Activated CD4-positive, CD25-positive, alpha-beta regulatory T cell treated with anti-CD3 and anti-CD28 coated beads, Interleukin-2, amount 50 U/mL, for 24 hours (primary cell): ENCODE measurements at places on chromosomes 7 and 10.

DNA sequence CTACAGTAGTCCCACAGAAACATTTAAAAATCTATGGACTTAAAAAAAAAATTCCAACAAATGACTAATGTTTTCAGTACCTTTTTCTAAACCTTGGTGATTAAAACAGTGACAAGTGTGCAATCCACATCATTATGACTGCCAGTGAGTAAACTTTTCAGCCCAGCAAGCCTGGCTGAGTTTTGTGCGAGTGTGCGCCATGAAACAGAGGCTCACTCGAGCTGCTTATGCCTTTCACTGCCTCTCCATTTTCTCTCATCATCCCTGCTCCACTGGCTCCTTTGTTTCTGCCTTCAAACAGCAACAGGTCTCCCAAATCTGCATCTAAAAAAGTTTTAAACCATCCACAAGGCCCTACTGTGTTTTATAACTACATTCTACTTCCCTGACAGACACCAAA is 105.8 kb downstream of the USP6NL start:
- no peak for ATAC-seq

DNA sequence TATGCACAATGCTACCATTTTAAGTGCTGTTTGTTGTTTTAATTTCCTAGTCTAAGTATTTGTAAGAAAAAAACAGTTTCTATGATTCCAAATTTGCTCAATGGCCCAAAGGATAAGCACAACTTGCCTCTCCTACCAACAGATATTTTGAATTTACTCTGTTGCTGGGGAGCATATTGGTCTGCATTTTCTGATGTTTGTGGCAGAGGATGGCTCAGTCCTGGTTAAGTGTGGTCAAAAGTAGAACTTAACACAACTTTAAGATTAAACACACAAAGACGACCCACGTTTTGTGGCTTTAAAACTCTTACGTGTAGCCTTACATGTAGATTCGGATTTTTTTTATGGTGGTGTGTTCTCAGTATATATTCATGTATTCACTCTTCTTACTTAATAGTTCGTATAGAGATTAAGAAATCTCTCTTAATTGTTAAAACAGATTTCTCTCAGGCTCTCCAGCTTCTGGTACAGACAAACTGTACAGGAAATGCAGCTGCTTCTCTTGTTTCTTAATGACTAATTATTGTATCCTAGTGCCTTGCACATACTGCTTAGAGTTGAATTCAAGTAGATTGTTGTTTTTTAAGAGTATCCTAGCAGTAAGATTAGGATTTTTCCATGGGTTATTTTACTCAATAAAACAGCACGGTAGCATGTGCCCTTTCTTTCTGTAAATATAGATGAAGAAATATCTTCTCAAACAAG is 86.2 kb downstream of the GPR85 start:
- ATAC-seq: no peak

- no peak for ATAC-seq
These were observed 33.8 kb downstream of the MAP3K8 start for GRCh38 chr10:30467651-30468338.

DNA sequence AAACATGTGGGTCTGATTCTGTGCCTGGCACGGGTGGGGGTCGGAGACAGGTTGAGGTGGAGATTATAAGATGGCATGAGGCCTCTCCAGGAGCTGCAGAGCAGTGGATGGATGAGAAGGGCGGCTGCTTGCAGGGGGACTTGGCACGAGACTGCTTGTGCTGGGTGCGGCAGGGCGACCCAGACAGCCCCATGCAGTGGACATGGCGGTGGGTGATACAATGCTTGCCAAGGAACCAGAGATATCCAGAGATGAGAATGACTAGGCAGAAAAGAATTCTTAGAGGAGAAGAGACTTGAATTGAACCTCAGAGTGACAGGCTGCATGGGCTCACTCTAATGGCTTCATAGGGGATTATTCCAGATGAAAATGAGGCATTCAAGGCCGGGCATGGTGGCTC is 145.4 kb downstream of the NEURL1 start:
- ATAC-seq: no peak

- no peak for ATAC-seq
These were observed 933.3 kb downstream of the GRID1 start for GRCh38 chr10:85433248-85433647.

- peak; percentile 61 for ATAC-seq
These were observed 252.2 kb downstream of the ELFN1 start for GRCh38 chr7:1922071-1922869.

DNA sequence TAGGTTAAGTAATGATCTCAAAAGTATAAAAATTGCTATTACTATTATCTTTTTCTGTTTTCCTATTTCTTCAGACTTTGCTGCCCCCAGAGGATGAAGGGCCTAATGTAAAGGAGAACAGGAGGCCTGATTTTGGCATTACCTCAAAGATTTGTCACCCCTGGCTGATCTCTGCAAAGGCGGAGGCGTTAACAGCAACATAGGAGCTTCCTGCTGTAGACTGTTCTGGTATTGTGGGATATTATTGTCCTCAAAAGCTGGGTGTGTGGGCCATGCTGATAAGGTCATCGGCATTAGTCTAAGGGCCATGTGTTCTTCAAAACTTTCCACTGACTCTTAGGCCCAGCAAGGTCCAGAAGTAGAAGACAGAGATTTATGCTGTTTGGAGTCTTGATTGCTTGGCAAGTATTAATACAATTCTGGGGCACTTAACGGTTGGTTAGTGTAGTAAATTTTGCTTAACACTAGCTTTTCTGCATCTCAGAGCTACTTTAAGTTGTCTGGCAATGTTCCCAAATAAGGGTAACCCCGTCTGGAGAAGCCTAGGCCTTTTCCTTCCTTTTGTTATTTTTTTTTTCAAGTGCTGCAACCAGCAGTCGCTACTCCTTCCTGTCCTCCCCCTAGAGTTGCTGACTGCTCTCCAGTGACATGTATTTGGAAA is 14.0 kb upstream of the ENTPD1 start:
- peak; percentile 20 for ATAC-seq
